ENCODE measurements at places on chromosomes 1 and 21.
A peak's percentile ranks its signal among the peaks of the same experiment; 100 is the strongest.

DNA sequence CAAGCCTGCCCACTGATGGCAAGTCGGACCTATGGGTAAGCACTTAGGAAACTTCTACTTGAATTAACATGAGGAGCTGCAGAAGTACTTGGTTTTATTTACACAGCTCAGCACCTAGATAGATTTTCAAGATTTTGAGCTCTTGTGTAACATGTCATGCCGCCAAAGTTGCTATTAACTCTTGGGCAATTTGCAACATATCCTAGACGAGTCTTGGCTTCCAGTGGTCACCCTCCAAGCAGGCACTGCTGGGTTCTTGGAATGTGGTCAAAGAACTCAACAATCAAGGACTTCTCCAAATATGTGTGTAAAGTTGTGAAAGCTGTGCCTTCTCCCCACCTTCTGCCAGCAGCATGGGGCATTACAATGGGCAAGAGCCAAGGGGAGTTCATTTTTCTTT is 17.8 kb upstream of the GUCA2B start:
- H3K4me3 ChIP-seq: no peak overlapping the region
- H3K27me3 ChIP-seq: no peaks in the 10 kb centered on the region
- no peaks in the 10 kb centered on the region for H3K4me1 ChIP-seq
- no peaks in the 10 kb centered on the region for H3K36me3 ChIP-seq

DNA sequence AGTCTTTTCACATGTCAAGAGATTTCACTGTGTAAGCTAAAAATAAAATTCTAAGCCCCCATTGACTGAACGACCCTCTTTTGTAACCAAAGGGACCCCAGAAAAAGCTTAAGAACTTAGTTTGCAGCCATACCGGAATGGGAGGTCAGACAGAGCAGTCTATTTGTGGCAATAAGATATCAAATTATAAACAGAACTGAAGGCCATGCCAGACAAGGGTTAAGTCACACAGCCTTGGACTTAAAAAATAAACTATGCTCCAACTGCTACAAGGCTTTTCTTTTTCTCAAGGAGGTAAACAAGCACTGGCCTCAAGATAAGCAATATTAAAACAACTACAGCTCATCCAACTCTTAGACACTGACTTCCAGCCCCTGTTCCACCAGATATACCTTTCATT is 256.9 kb downstream of the BACH1 start:
- DNase-seq: no peak
- no peaks in the 10 kb centered on the region for H3K4me1 ChIP-seq
- H3K27me3 ChIP-seq: no peaks in the 10 kb centered on the region
- H3K27ac ChIP-seq: no peak overlapping the region
- no peak overlapping the region for H3K4me3 ChIP-seq

DNA sequence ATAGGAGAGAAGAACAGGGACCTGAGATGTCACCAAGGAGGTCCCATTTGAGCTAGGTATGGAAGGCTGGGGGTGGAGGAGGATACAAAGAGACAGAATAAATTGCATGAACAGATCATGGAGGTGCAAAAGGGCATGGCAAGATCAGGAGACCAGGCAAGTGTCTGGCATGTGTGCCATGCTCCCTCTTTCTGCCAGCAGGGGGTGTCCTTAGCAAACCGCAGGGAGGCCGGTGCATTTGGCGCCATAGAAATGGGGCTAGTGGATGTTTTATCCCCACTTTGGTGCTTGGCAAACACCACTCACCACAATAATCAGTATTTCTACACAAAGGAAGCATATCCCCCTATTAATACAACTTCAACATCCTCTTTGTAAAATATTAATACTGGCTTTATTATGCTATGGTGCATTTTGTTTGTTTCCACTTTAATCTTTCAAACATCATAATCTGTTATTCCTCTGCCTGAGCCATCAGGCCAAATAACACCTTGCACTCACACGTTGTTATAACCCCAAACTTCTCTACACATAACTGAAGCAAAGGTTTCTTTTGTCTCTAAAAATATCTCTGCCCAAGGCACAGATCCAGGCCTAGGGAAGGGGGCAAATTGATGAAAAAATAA is 25.9 kb downstream of the S100A6 start:
- no peaks in the 10 kb centered on the region for H3K27me3 ChIP-seq
- no peaks in the 10 kb centered on the region for H3K36me3 ChIP-seq
- no peak overlapping the region for H3K4me3 ChIP-seq
- H3K4me1 ChIP-seq: peaks cover 23% of the 10 kb centered on the region

GRCh38 chr1:59296358-59297256 is at the start of gene FGGY:
FGGY (plus strand) TSS chr1:59297094; CDS start chr1:59321550, 24,456 bp downstream.
- peak; percentile 96 for DNase-seq
- H3K27me3 ChIP-seq: no peaks in the 10 kb centered on the region
- peak within 1 kb of the TSS; percentile 51 for H3K4me3 ChIP-seq
- peak within 1 kb of the TSS; percentile 99 for H3K27ac ChIP-seq

- H3K27ac ChIP-seq: no peak overlapping the region
- DNase-seq: peak; percentile 18
- no peaks in the 10 kb centered on the region for H3K27me3 ChIP-seq
These were observed 82.0 kb upstream of the PTGFR start for GRCh38 chr1:78408810-78409209.

Measured in uterus (tissue), 4 donors.